EL (cell line): ENCODE measurements at places on chromosomes 5 and 9.

DNA sequence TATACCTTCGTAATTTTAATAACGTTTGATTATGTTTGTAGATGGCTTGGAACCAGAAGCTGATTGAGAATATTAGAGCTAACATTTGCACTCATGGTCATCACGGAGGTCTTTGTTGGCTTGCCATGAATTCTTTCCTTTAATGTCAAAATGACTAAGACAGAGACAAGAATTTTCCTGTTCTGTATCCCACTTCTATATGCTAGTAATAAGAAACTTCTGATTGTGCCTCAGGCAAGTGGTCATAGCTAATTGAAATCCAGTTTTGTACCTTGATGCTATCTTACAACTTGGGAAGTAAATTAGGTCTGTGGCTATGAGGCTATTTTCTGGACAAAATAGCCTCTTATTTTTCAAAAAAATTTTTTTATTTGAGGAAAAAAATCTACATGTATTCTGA is 167.6 kb downstream of the RANBP17 start:
- no peak for DNase-seq

- DNase-seq = no peak
These were observed 655.7 kb upstream of the ITGA1 start for GRCh38 chr5:52132053-52132452.

DNA sequence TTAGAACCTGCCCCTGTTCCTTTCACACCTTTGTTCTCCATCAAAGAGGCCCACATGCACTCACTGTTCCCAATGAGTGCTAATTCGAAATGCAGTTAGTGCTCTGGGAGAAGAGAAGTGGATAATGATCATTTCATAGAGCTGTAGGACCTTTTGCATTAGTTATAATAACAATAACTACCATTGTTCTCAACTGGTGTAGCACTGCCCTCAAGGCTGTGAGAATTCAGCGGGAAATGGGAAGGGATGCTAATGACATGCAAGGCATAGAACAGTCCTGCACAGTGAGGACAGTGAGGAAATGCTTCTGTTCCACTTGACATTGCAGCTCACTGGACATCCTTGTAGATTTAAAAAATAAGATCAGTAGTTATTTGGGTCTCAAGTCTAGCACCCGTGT is 187.4 kb downstream of the FBXL7 start:
- DNase-seq = no peak

- no peak for DNase-seq
These were observed 5.6 kb downstream of the IRX1 start for GRCh38 chr5:3601061-3601710.

DNA sequence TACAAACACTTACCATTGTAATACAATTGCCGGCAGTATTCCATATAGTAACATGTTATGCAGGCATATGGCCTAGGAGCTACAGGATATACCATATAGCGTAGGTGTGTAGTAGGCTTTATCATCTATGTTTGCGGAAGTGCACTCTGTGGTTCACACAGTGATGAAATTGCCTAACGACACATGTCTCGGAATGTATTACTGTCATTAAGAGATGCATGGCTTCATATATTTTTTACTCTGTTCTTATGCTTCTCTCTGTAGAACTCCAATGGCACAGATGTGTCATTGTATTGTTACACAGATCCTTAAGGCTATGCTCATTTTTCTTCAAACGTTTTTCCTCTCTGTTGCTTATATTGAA is 19.2 kb upstream of the ANKRD18A start:
- DNase-seq = no peak

DNA sequence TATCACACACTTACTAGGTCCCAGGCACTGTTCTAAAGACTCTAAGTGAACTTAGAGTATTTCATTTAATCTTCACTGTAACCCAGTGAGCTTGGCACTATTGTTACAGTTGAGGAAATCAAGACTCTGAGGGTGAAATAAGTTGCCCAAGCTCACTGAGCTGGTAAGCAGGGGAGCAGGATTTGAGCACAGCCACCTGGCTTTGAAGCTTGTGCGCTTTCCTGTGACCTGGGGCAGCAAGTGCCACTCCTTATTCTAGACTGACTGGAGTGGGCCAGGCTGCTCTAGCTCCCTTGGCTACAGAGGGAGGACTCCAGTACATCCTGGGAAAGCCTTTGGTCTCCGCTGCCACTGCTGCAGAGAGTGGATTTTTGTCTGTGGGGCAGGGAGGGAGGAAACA is 50.0 kb downstream of the RGS3 start:
- DNase-seq = no peak

DNA sequence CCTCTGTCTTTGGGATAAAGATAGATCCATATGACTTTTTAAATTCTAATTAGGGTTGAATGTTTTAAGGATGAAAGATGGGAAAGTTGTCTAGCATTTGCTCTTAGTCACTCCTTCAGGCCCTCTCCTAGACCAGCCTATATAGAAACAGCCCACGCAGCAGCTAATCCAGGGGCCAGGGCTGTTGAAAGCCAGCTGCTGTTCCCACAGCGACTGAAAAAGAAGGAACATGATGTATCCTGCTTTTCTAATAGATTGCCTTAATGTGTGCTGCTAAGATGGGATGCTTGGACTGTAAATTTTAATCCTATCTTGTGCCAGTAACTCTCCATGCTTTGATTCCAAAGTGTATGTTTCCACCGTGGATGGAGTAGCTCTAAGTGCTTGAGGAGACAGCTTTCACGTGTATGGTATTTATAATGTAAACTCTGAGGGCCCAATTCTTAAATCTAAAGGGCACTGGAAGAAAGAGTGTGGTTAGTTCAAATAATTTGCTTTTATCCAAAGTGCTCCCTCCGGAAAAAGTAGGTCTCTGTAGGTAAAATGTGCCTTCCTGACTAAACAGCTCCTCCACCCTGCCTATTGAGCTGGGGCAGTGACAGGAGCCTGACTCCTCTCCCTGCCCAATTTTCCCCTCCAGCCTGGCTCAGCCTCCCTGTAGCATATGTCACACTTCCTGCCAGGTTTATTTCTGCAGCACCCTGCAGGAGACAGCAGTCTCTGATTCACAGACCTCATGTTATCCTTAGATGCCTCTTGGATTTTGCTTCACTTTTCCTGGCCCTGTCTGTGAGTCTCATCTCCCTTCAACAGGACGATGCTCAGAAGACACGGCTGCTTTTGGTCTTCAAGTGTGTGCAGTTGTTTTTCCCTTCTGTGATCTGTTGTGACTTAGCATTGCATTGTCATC is 33.2 kb downstream of the SLC36A1 start:
- peak; percentile 56 for DNase-seq

GRCh38 chr9:134483361-134484184 is 157.3 kb downstream of the RXRA start:
- DNase-seq = no peak

DNA sequence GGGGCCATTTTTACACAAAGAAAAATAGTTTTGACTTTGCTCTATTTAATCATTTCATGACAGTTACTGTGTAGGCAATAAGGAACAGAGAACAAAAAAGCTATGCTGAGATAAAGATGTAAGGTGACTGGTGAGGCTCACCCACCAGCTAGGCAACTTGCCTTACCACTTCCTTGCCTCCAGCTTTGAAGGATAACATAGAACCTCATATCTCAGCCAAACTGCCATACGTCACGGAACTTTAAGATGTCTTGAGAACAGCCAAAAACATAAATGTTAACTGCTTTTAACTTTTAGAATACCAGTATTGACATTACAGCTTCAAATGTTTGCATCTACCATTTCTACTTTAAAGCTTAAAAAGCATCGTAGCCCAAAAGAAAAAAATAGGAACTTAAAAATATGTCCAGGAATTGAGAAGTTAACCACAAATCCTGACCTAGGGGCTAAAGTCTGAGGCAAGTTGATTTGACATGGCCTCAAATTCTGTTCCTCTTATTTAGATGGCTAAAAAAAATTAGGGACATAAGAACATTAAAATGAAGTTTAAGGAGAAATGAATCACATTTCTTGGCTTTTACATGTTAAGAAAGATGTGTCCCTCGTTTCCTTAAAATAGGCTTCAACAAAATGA is 7.7 kb upstream of the GCNT4 start:
- no peak for DNase-seq
